ENCODE measurements at places on chromosomes 11 and 22. TPM values are rescaled to one million over a fixed set of nuclear protein-coding genes. Genes with fewer than 3 reads are reported as not detected.

CCDC157 gene
- total RNA-seq, result 4.6 TPM

PDHX gene
- 48.4 TPM for total RNA-seq

RAB39A gene
- 7.9 TPM for total RNA-seq

MUC15 gene
- 2.6 TPM for total RNA-seq

UQCC3 gene
- total RNA-seq, result 9.8 TPM

RASGRP2 gene
- 4.1 TPM for total RNA-seq

- no peak for ATAC-seq
Measured at GRCh38 chr11:32068134-32068870, 22.6 kb upstream of the RCN1 start.

DNA sequence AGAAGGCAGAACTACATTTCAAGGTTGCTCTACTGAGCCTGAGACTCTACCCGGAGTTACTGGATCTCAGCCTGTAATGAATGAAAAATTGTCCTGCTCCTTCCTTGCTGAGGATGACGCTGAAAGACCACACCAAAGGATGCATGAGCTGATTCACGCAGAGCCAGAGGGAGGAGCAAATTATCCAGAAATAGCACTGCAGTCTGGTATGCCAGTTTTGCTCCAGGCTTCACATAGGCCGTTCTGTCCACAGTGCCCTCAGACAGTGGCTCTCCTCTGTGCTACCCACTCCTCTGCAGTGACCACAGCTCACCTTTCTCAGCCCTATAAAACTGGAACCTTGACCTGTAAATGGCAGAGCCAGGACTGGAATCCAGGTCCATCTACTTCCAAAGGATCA is 79.3 kb upstream of the GALNT18 start:
- no peak for ATAC-seq

- no peak for ATAC-seq
Measured at GRCh38 chr22:17921871-17922821, 102.2 kb downstream of the MICAL3 start.

DNA sequence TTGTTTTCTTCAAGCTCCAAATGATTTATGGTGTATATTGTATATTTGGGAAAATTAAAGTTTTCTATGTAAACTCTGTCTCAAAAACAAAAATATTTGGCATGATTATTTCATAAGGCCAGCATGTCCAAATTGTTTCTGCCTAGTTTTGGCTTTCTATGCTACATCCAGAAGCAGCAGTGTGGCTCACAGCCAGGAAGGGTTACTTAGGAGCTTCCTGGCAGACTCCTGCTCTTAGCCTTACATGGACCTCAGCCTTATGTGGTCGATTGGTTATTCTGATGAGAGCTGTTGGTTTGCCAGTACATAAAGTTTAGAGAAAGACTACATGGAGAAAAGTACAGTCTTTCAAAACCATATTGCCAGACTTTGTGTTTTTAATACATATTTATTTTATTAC is 297.7 kb upstream of the FAT3 start:
- ATAC-seq, result no peak

- ATAC-seq, result no peak
Measured at GRCh38 chr11:121105481-121106195, 4.6 kb downstream of the TECTA start.

DNA sequence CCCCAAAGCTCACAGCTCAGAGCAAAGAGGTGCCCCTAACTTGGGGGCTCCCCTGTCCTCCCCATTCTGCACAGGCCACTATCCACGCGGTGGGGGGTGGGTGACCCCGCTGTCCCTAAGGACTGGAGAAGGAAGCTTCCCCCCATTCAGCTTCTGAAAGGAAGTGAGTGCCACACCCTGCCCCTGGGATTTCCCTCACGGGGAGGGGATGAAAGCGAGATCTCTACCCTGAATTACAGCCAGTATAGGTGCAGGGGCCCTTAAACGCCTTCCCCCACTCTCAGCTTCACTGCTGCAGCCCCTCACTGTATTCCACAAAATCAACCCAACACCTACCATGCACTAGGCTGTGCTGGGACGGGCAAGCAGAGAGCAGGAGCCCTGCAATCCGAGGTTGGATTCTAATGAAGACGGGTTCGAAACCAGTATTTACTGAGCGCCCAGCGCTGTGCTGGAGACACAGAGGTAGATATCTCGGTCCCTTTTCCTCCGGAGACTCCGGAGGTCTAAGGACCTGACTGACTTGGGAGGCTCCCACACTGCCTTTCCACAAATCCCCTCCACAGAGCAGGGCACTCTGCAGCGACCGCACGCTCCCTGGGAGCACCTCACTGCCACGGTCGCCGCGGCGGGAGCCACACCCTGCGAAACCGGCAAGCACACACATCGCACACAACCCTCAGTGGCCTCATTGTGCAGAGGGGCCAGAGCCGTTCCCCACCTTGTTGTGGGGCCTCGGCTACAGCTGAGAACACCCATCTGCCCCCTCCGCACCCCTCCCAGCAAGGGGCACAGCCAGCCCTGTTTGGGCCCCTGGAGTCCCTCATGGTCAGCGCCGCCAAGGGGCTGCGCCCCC is 1.8 kb downstream of the AHNAK start:
- peak; percentile 13 for ATAC-seq

Measured in motor neuron (in vitro differentiated cells).